Adrenal gland (tissue), 19 donors: ENCODE measurements at places on chromosomes 2 and 18.
A peak's percentile ranks its signal among the peaks of the same experiment; 100 is the strongest.

- no peak for DNase-seq
Observed at GRCh38 chr2:120855855-120856405, 120.3 kb downstream of the GLI2 start.

GRCh38 chr2:197517150-197517549 is 1.3 kb downstream of the MOB4 start:
- no peak for DNase-seq

- no peak for DNase-seq
Observed at GRCh38 chr2:230327418-230328154, 593 bp downstream of the SP140L start.

GRCh38 chr18:49161627-49162026 is 210.9 kb upstream of the SMAD7 start:
- no peak for DNase-seq

DNA sequence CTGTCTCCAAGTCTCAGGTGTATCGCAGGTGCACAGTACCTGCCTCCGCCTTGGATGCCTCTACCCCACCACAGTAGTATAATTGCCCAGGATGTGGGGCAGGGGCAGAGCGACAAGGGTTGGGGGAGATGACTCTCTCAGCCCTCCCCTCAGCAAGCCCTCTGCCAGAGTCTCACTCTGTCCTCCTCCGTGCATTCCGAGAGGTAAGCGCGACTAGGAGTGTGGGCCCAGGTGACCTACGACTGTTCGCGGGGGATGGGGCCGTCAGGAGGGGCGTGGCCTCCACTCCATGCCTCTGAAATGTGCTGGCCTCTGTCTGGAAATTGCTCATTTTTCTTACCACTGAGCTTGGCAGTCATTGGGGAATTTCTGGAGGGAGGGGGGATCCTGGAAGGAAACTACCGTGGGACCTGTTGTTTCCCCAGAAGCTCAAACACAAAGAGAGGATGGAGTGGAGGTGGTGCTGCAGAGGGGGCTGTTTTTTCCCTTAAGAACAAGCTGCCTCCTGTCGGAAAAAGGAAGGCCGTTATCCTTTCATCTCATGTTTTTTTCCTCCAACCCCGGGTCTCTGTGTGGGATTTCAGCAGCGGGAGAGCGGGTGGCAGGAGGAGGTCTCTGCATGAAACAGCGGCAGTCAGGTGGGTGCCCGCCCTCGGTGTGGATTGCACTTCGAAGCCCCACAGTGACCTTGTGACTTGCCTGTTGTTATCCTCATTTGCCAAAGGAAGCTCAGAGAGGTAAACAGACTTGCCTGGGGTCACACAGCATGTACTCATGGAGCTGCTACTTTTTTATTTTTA is 13.0 kb upstream of the RALB start:
- DNase-seq, result peak; percentile 84

- no peak for DNase-seq
Observed at GRCh38 chr18:64713284-64713683, 564.4 kb upstream of the LINC00305 start.
